ENCODE measurements at places on chromosomes 4 and X.

- H3K4me1 ChIP-seq = no peaks in the 10 kb centered on the region
- no peak overlapping the region for H3K27ac ChIP-seq
- no peak overlapping the region for H3K4me3 ChIP-seq
- no peak for DNase-seq
These were observed 1629.2 kb upstream of the ADGRL3 start for GRCh38 chr4:59570860-59571476.

GRCh38 chr4:182600093-182600492 lies 317.1 kb downstream of the DCTD start:
- no peak for DNase-seq
- no peaks in the 10 kb centered on the region for H3K4me1 ChIP-seq
- H3K27me3 ChIP-seq = peaks cover 3% of the 10 kb centered on the region
- no peak overlapping the region for H3K4me3 ChIP-seq
- H3K27ac ChIP-seq = no peak overlapping the region

- H3K4me1 ChIP-seq = peaks cover 53% of the 10 kb centered on the region
- H3K27ac ChIP-seq = peak overlapping the region; percentile 95
- peak; percentile 65 for DNase-seq
These were observed 2.5 kb downstream of the CXorf38 start for GRCh38 chrX:40644821-40645358.

DNA sequence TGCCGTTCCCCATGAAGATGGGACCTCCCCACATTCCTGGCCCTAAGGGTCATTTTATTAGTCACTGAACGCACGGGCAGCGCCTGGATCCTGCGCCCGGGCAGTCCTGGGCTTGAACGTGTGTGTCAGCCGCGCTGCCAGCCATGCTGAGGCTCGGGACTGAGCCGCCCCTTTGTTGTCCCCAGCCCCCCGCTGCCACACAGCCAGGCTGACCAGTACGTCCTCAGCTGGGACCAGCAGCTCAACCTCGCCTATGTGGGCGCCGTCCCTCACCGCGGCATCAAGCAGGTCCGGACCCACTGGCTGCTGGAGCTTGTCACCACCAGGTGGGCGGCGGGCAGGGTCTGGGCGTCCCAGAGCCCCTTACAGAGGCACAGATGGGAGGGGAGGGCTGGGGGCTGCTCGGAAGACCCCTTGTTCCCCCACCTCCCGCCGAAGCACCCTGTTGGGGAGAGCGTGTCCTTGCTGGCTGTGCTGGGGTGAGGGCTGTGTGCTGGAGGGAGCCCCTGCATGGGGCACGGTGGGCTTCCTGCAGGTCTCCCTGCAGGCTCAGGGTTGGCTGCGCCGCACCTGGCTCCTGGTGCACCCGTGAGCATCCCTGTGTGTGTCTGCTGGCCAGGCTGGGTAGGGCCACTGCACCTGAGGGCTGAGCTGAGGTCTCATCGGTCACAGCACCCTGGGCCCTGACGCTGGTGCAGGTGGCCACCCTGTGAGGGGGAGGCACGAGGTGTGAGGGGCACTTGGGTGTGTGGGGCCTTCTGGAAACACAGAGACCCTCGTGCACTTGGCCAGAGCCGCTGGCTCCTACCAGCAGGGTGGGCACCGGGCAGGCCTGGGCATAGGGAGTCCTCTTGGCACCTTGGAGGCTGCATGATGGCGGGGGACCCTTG lies 1.0 kb downstream of the IDUA start:
- DNase-seq = no peak
- H3K4me1 ChIP-seq = peaks cover 30% of the 10 kb centered on the region
- no peaks in the 10 kb centered on the region for H3K27me3 ChIP-seq
- peak overlapping the region; percentile 69 for H3K27ac ChIP-seq
- peaks cover 6% of the 10 kb centered on the region for H3K36me3 ChIP-seq
- peak overlapping the region; percentile 79 for H3K4me3 ChIP-seq

GRCh38 chrX:153885968-153886903 lies at the start of gene L1CAM:
L1CAM (minus strand) TSS chrX:153886173; CDS start chrX:153875836, 10,337 bp downstream.
- H3K4me3 ChIP-seq = peak within 1 kb of the TSS; percentile 43
- peak; percentile 46 for DNase-seq
- H3K27ac ChIP-seq = no peak within 1 kb of the TSS
- peaks cover 77% of the 10 kb centered on the region for H3K27me3 ChIP-seq
- no peaks in the 10 kb centered on the region for H3K36me3 ChIP-seq

DNA sequence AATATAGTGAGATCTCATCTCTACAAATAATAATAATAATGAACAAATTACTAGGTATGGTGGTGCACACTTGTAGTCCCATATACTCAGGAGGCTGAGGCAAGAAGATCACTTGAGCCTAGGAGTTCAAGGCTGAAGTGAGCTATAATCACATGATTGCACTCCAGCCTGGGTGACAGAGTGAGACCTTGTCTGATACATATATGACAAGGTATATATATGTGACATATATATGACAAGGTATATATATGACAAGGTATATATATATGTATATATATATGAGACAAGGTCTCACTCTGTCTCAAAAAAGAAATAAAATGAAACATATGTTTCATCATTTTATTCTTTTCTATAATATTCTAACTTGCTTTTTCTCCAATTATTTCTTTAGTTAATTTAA lies 278.1 kb upstream of the TET2 start:
- no peaks in the 10 kb centered on the region for H3K4me1 ChIP-seq
- H3K27ac ChIP-seq = no peak overlapping the region
- no peaks in the 10 kb centered on the region for H3K36me3 ChIP-seq

DNA sequence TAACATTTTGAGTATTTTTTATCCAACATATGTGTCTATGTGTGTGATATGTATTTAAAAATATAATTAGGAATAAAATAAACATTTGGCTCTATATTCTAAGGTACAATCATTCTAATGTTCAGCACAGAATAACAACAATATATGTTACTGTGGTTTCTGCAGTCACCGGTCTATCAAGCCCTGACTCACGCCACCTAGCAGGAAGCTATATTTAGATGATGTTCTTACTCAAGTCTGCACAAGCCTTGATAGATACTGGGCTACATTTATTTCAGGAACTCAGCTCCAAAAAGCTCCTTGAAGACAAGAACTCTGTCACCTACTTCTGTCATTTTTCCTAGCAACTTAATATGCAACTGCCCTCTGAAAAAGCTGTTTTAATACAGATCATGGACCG lies 152.0 kb upstream of the FTHL17 start:
- H3K36me3 ChIP-seq = no peaks in the 10 kb centered on the region
- no peak for DNase-seq
- H3K27ac ChIP-seq = no peak overlapping the region
- H3K4me3 ChIP-seq = no peak overlapping the region
- peaks cover 20% of the 10 kb centered on the region for H3K27me3 ChIP-seq

GRCh38 chrX:112048707-112049106 lies 33.9 kb downstream of the TRPC5 start:
- no peak overlapping the region for H3K4me3 ChIP-seq
- peaks cover 39% of the 10 kb centered on the region for H3K27me3 ChIP-seq
- H3K27ac ChIP-seq = no peak overlapping the region
- no peak for DNase-seq
- no peaks in the 10 kb centered on the region for H3K4me1 ChIP-seq
- H3K36me3 ChIP-seq = no peaks in the 10 kb centered on the region

DNA sequence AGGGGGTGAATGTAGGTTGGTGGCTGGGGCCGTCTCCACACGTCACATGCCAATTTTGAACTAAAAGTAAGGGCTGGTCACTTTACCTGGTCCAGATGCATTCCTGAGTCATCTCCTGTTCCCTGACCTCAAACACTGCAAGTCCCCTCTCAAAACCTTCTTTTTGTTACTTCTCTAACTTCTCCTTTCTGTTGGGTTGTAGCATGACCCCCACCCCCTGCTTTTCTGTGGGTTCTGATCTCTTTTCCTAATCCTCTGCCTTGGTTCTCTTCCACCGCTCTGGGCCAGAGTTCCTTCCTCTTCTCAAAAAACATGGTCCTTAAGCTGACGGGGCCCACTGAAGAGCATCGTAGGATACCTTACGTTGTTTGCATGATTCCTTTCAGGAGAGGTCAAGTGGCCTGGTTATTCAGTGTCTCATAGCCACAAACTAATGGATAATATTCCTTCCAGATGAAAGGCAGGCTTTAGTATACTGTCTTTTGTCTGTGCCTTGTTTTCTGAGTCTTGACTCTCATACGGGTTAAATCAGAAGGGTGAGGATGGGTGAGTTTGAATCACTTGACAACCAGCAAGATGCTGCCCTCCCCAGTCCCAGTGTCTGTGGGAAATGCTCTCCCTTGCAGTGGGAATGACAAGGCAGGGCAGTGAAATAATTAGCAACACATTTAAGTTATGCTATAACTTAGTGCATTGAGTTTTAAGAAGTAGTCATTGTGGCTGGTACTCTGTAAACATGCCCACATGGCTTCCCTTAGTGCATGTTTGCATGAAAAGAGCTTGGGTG lies 15.1 kb downstream of the SMS start:
- peaks cover 11% of the 10 kb centered on the region for H3K36me3 ChIP-seq
- H3K4me3 ChIP-seq = no peak overlapping the region
- no peak for DNase-seq
- H3K27ac ChIP-seq = no peak overlapping the region

- H3K4me3 ChIP-seq = no peak overlapping the region
- H3K27me3 ChIP-seq = no peaks in the 10 kb centered on the region
- DNase-seq = no peak
- H3K27ac ChIP-seq = no peak overlapping the region
- no peaks in the 10 kb centered on the region for H3K4me1 ChIP-seq
These were observed 206.5 kb downstream of the PCDH10 start for GRCh38 chr4:133355633-133356032.

GRCh38 chr4:18578307-18578706 lies 556.8 kb upstream of the LCORL start:
- no peak overlapping the region for H3K27ac ChIP-seq
- no peak for DNase-seq
- H3K4me1 ChIP-seq = no peaks in the 10 kb centered on the region
- no peak overlapping the region for H3K4me3 ChIP-seq
- H3K27me3 ChIP-seq = peaks cover 24% of the 10 kb centered on the region

DNA sequence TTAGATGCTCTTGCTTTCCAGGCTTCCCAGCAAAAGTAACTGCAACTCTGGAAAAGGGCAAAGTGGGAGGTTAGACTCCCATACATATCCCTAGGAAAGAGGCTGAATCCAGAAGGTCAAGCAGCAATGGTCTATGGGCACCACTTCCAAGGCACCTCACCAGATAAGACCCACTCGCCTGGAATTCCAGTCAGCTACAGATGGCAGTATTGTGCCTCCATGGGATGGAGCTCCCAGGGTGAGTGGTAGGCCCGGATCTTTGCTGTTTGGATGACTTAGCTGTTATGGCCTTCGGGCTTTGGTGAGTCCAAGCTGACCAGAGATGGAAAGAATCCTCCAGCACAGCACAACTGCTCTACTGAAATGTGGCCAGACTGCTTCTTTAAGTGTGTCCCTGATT lies 688.0 kb downstream of the PCDH19 start:
- peaks cover 16% of the 10 kb centered on the region for H3K27me3 ChIP-seq
- no peak overlapping the region for H3K4me3 ChIP-seq
- H3K4me1 ChIP-seq = no peaks in the 10 kb centered on the region
- no peaks in the 10 kb centered on the region for H3K36me3 ChIP-seq
- DNase-seq = no peak

DNA sequence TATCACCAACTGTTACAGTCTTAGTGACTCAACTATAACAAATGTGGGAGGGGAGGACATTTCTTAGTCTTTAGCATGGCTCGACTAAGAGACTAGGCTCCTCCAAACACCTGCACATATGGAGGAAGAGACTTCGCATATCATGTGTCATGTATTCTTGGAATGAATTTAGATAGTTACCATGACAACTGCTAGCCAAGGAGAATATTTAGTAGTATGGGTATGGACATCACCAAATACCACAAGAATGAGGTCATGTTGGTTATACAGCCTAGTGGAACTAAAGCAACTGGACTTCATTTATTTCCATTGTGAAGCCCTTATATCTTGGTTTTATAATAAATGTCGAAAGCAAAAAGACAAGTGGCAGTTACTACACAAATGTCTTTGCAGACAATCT lies 512.3 kb downstream of the CFAP47 start:
- H3K36me3 ChIP-seq = no peaks in the 10 kb centered on the region
- H3K27ac ChIP-seq = no peak overlapping the region

DNA sequence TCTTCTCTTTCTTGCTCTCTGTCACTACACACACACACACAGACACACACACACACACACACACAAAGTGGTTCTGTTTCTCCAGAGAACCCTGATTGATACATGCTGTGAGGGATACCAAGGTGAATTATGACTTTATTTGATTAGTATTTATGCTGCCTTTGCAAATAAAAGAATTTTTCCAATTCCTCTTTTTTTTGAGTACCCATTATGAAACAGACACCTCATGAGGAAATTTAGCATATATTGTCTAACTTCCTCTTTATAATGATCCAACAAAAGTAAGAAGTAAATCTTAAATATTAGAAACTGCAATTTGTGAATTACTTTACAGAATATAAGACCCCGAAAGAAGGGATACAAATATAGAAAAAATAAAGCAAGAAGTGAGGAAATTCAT lies 14.3 kb upstream of the RAB28 start:
- H3K4me3 ChIP-seq = no peak overlapping the region
- H3K36me3 ChIP-seq = no peaks in the 10 kb centered on the region
- H3K27me3 ChIP-seq = peaks cover 59% of the 10 kb centered on the region
- H3K27ac ChIP-seq = no peak overlapping the region

DNA sequence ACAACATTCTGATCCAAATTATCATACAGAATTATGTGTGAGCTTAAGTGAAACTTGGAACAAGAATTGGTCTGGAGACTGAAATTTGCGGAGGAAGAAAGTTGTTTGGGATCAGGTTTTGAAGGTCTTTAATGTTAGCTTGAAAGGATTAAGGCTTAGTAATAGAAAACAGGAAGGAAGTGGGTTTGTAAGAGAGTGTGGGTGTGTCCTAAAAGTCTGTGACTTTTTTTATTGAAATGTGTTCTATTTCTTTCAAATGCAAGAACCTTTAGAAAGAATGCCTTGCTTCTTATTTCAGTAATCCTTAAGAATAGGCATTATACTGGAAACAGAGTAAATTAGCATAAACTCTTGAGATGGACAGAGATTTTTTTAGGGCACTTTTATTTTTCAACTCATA lies 198.0 kb downstream of the GALNTL6 start:
- no peak overlapping the region for H3K4me3 ChIP-seq
- H3K4me1 ChIP-seq = no peaks in the 10 kb centered on the region

DNA sequence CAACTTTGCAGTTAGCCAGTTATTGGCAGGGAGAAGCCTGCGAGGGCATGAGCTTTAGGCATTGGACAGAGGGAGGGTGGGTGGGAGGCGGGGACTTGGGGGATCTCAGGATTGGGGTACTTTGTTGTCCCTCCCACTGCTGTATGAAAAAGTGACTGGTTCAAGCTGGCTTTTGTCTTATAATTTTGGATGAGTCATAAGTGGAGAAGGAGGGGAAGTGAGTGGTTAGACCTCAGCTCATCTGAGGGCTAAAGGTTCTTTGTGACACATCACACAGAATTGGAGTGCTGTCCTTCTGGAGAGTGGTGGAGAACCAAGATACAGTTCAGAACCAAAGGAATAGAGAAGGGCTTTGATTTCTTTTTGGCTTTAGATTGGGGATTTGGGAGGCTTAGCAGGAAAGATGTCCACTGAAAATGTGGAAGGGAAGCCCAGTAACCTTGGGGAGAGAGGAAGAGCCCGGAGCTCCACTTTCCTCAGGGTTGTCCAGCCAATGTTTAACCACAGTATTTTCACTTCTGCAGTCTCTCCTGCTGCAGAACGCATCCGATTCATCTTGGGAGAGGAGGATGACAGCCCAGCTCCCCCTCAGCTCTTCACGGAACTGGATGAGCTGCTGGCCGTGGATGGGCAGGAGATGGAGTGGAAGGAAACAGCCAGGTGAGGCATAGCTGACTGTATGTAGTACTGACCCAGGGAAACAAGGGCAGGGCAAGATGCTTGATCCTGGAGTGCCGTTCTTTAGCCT lies at the start of gene SLC4A4:
TSS of gene SLC4A4 (plus strand) at position 175 of the 748 bp plus-strand sequence.
- H3K4me3 ChIP-seq = no peak within 1 kb of the TSS
- H3K36me3 ChIP-seq = no peaks in the 10 kb centered on the region
- H3K27ac ChIP-seq = no peak within 1 kb of the TSS
- no peaks in the 10 kb centered on the region for H3K27me3 ChIP-seq
